ENCODE measurements at places on chromosomes 13 and 19.

DNA sequence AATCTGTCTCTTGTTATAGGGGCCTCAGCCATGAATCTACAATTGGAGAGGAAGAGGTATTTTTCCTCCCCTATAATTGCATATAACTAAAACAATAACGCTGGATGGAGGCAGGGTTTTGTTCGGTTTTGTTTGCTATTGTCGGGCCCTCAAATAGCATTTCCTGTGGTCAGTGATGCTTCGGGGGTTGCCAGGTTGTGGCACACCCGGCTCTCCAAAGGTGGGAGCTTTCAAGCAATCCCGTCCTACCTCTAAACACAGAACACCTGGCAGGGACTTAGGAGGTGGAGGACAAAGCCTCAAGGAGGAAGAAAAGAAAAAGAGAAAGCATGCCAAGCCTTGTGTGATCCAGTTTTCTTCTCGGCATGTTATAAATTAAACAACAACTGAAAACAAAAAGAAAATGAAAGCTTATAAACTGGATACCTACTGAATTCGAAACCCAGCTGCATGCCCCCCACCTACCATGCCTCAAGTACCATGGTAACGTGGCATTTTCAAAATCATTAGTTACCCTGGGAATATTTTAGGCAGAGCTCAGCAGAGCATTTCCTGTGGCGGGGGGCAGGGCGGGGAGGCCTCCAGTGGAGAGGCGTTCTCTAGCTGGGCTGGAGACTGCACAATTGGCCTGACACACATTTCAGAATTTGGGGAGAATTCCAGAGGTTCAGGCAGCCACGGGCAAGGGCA is 213.8 kb downstream of the DCLK1 start:
- DNase-seq: no peak

DNA sequence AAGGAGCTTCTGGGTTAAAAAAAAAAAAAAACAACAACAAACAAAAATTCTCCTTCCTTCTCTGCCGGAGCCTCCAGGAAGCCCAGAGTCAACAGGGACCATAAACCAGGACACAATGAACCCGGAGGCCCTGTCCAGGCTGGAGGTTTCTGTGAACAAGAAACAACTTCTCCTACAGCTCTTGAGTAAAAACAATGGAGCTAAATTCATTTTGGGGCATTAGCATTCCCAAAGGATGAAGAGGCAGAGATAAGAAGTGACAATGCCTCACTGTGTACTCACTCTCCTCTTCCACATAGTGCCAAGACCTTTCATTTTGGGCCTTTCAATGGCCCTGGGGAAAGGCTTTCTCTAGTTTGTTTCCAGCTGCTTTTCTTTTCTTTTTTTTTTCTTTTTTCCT is 9.0 kb downstream of the RHPN2 start:
- no peak for DNase-seq

DNA sequence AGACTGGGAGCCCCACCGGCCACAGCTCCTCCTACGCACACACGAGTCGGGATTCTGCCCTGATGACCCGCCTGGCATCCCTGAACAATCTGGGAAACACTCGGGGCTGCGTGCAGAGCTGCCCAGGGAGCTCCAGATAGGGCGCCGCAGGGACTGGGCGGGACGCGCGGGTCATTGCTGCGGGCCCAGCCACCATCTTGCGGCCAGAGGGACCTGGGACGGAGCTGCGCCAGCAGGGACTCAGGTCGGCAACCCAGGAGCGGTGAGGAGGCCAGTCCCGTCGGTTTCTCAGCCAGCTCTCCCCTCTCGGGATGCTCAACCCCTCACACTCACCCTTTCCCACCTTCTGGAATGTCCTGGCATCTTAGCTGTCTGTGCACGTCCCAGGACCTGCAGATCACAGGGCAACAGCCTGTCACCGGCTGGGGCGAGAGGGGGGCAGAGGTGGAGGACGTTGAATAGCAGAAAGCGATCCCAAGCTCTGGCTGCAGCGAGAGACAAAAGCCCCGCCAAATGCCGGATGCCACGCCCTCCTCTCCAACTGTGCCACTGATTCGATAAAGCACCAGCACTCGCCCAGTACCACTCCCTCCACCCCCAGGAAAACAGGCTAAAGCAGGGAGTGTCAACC is 20.4 kb upstream of the ZNF91 start:
- DNase-seq: no peak

DNA sequence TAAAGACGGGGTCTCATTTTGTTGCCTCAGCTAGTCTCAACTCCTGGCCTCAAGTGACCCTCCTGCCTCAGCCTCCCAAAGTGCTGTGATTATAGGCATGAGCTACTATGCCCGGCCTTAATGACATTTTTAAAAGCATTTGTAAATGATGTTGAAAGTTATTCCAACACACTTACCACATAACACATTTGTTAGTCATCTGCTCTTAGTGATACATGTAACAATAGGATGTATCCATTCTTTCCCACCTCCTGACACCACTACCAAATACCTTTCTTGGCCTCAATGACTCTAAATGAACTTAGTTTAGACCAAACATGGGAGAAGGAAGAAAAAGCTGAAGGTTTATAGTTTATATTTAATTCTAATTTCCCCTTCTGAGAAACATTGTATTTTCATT is 59.8 kb upstream of the MEDAG start:
- no peak for DNase-seq

DNA sequence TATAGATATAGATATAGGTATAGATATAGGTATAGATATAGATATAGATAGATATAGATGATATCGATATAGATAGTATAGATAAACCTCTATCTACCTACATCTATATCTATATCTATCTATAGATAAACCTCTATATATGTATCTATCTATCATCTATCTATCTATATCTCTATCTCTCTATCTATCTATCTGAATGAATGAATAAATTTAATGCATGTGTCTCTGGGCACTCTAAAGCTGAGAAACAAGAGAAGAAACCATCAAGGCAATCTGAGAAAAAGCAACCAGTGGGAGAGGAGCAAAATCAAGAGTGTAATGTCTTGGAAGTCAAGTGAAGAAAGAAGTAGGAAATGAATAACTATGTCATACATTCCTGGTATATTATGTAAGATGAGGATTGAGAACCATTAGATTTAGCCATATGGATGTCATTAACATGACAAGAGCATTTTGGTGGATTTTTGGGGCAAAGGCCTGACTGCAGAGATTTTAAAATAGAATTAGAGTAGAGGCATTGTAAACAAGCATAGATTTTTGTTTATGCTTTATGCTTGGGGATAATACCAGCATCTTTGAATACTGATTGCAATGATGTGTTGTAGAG is 1262.7 kb upstream of the MIR17HG start:
- DNase-seq: no peak

DNA sequence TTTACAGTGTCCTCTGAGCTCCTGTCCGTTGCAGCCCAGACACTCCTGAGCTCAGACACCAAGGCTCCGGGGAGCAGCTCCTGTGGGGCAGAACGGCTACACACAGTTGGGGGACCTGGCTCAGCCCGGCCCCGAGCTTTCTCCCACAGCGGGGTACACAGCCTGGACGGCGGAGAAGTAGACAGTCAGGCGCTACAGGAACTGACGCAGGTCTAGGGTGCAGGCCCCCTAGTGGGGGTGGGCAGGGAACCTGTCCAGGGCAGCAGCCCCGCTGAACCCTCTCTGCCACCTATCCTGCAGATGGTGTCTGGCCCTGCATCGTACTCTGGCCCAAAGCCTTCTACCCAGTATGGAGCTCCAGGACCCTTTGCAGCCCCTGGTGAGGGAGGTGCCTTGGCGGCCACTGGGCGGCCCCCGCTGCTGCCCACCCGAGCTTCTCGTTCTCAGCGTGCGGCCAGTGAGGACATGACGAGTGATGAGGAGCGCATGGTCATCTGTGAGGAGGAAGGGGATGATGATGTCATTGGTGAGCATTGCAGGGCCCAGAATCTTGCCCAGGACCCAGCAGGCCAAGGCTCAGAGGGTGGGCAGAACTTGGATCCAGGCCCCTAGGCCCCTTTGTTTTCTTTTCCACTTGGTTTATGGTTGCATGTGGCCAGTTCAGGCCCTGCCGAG is 12.9 kb upstream of the PRR19 start:
- DNase-seq: no peak

GRCh38 chr13:23617551-23618024 is 47.4 kb downstream of the TNFRSF19 start:
- no peak for DNase-seq

DNA sequence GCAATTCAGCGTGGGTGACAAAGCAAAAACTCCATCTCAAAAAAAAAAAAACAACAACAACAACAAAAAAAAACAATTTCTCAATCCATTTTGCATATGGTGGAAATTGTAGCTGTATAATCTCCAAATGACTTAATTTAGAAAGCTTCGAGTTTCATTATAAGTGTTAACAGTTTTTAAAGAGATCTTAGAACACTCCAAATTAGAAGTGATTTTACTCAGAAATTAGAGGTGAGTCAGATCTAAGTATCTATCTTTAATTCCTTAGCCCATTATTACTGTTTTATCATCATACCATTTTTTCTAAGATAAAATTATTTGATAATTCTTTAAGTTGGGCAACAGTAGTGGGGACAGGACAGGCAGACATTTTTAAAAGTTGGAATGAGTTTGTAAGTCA is 60.5 kb downstream of the ZMYM2 start:
- DNase-seq: no peak
